ENCODE measurements at places on chromosomes 11 and 22.

DNA sequence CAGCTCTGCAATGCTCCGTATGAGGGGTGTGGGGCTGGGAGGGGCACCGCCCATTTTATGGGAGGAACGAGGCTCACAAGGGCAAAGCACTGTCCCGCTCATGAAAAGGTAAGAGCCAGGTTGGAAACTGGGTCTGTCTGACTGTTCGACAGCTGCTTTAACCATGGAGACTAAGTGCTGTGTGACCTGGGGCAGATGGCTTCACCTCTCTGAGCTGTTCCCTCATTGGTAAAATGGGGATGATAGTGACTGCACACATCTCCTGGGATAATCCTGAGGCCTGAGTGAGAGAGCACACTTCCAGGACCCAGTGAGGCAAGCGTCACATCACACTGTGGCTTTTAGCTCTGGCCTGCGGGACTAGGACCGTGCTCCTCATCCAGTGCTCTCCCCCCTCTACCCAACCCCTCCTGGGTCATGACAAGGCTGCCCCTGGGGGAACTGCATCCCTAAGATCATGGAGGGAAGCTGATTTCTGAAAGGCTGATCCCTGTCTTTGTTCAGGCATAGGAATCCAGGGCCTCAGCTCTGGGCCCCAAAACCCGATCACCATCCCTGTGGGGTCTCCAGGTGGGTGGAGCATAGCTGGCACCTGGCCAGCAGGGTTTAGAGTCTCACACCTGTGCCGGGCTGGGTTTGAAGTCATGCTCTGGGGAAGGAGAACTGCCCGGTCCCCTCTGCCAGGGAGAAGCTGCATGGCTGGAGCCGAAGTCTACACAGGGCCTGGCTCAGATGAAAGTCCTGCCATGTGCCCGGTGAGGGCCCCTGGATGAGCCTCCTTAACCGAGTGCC is 21.3 kb downstream of the FGF3 start:
- DNase-seq, result no peak

GRCh38 chr11:76030286-76030685 is 176.0 kb downstream of the WNT11 start:
- no peak for DNase-seq

DNA sequence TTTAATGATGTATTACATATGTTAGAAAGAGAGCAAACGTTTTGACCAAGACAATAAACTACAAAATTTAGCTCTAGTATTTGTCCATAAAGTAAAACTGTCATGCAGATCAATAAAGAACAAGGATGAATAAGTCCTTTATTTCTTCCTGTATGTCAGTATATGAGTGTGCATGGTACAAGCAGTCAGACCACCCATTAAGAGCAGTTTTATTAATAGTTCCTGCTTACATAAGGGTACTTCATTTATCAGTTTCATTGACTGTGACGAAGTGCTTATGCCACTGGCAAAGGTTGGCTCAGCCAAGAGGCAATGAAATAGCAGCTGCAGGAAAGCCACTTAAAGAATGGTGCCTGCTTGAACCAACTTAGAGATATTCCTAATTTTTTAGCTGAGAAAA is 913.0 kb upstream of the CNTN5 start:
- DNase-seq, result no peak

DNA sequence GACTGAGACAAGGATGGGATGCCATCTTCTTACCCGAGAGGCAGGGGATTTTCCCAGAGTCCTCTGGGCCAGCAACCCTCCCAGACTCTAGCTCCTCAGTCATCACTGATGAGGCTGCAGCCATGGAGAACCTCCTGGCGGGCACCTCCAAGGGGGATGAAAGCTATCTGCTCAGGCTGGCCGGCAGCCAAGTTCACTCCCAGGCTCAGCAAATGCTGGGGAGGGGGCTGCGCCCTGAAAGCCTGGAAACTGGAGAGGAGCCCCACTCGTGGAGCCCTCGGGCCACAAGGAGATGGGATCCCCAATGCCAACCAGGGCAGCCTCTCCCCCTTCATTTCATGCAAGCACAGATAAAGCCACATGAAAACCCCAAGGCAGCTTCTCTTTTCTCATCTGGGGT is 75.0 kb downstream of the CACNA1I start:
- DNase-seq, result no peak

DNA sequence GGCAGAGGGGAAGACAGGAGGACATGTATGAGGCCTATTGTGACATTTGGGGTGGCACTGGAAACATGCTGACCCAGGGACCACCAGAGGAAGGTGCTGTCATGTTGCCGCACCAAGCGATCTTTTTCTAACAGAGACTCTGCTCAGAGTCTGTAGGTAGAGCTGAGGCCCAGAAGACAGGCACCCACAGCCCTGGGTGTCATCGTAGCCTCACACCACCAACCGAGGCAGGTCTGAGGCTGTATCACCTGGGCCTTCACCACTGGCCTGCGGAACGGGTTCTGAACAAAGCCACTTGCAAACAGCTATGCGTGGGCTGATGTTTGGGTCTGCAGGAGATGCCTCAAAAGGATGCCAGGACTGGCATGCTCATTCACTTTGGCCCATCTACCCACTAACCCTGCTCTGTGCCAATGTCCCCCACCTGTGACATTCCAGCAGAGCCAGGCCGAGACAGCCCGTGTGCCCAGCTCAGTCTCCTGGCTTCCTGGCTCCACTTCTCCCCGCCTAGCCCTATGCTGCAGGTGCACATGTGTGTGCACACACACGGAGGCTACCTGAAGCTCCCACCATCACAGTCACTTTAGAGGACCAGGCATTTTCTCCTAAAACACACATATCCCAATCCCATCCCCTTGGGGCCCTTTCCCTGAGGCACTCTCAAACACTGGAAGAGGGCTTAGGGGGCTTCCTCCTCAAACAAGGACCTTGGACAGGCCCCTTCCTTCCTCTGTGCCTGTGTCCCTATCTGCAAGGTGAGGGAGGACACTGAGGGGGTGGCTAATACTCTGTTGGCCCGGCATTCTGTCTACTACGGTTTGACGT is 3.6 kb downstream of the TRIM29 start:
- peak; percentile 85 for DNase-seq

GRCh38 chr11:83019888-83020579 is 51.7 kb downstream of the RAB30 start:
- DNase-seq, result no peak

DNA sequence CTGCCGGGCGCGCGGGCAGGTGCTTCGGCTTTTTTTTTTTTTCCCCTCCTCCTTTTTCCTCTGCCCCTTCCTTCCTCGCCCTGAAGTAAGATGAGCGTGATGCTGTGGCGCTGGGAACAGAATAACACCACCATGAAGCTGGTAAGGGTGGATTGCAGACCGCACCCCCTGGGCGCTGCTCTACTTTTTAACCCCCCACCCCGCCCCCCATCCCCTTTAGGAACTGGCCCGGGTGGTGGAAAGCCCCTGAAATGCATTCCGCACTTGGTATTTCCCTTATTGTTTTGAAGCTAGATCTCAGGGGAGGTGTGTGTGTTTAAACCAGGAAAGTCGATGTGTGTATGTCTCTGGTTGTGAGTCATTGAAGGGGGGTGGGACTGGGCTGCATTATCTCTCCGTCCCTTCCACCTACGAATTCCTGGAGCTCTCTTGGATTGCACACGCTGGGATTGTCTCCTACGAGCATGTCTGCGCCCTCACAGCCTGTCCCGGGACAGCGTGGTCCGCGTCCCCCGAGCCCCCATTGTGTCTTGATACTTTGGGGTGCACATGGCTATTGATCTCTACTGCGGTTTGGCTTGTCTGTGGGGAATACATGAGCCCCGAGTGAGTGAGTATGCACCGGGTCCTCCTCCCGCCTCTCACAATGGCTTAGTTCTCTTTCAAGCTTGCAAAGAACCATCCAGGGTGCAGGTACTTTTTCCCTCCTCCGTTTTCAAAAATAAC is 64.9 kb downstream of the NAV2 start:
- no peak for DNase-seq

GRCh38 chr11:77047007-77047927 is 13.1 kb downstream of the B3GNT6 start:
- DNase-seq, result no peak

- no peak for DNase-seq
Measured at GRCh38 chr11:15654451-15654850, 539.7 kb downstream of the INSC start.

DNA sequence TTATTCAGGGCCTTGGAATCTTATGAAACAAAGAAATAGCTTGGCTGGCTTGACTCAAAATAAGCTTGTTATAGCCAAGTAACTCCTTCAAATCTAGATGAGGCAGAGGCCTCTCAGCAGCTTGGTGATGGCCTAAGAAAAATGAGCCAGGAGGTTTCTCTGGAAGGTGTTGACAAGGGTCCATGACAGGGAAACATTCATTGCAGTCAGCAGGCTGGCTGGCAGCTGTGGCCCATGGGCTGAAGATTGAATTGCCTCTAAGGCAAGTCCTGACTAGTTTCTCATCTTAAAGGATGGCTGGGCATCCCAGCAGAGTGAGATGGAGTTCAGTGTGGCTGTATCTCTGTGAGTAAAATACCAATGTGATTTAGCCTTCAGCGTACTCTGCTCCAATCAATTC is 441.0 kb downstream of the NELL1 start:
- no peak for DNase-seq

GRCh38 chr22:40040927-40041326 is 46.2 kb downstream of the FAM83F start:
- DNase-seq, result no peak

DNA sequence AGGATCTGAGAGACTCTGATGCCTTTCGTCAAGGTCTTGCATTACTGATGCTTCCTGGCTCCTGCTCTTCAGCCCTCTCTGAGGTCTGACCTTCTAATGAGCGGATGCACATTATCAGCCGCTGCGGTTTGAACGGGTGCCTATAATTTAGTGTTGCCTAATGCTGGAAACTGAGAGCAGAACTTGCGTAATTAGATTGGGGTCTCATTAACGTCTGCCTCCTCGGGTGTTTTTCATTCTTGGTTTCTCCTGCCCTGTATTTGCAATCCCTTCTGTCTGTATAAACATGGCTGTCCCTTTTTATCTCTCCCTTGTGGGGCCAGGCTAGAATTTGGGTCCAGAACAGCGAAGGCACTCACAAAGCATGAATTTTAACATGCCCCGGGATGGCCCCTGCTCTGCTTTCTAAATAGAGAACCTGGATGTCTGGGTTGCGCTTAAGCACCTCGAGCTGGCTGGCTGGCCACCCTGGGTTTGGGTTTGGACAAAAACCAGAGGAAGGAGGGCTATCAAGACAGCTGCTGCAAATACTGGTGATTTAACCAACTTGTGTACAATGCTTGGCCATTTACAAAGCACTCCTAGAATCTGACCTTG is 118.6 kb downstream of the TIMP3 start:
- DNase-seq, result no peak

DNA sequence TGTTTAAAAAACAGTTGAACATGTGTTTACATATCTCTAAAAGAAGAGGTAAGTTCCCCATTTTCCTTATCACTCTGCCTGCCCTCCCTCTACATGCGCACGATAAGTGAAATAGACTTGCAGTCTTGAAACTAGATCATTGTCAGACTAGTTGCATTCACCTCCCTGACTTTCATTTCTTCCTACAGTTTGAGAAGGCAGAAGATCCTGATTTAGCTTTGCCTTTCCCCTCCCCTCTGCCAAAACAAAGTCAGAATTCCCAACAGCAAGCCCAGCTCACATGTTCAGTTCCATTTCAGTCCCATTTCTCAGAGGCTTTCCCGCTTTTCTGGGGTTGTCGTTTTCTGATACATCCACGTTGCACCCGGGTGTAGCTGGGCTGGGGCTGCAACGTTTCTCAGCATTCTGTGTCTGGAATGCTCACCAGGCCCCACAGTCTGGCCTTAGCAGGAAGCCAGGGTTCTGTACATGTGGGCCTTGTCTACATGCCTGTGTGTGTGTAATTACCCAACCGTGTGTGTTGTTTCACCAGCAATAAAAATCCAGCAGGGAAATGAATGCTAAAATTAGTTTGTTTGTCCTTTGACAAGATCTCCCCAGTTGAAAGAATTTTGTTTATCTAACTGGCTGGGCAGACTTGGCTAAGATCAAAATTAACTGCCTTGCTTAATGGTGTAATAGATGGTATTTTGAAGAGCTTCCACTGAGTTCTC is 179.2 kb downstream of the DBX1 start:
- DNase-seq, result no peak

GRCh38 chr22:46614025-46614931 is 5.9 kb upstream of the GRAMD4 start:
- DNase-seq, result no peak

GRCh38 chr11:61026121-61027031 is 54.9 kb downstream of the CD6 start:
- no peak for DNase-seq

GRCh38 chr11:58926251-58926650 is 13.0 kb upstream of the GLYATL1 start:
- no peak for DNase-seq

- no peak for DNase-seq
Measured at GRCh38 chr11:109490953-109491635, 69.1 kb downstream of the C11orf87 start.
